ENCODE measurements at places on chromosomes 6 and 20.

GRCh38 chr20:24986436-24987015 lies 6.0 kb downstream of the APMAP start:
- DNase-seq: no peak

GRCh38 chr6:143264379-143264778 lies 186.1 kb downstream of the ADAT2 start:
- DNase-seq: no peak

DNA sequence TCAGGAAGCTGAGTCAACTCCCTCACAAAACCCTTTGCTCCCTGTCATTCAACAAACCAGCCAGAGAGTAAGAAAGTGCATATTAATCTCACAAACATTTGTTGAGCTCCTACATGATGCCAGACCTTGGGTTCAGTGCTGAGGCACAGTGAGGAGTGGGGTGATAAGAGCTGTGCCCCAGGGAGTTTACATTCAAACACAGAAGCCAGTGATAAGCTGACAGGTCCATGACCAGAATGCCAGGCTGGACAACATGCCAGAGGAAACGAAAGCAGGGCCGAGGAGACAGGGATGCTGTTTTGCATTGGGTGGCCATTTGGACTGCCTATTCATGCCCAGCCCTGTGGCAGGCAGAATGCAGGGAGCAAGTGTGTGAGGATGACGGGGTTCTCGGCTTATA lies 76.7 kb downstream of the LRFN2 start:
- no peak for DNase-seq

- no peak for DNase-seq
These were observed 17.2 kb downstream of the MAP1LC3A start for GRCh38 chr20:34575756-34576155.

DNA sequence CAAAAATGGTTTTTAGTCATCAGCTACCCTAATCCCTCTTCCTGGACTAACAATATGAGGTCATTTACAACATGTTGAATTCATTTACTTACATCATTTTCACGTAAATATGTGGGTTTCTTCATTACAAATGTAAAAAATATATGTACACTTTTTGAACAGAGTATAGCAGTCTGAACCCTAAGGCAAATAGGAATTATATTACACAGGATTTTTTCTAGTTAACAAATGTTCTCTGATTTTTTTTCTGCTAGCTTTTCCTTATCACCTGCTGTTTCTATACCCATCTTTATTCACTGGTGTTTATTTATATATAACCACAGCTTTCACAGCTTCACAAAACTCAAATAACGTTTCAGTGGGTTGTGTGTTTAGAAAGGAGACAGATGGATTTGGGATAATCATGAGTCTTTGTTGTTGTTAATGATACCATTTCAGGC lies 21.0 kb upstream of the CD2AP start:
- DNase-seq: no peak

DNA sequence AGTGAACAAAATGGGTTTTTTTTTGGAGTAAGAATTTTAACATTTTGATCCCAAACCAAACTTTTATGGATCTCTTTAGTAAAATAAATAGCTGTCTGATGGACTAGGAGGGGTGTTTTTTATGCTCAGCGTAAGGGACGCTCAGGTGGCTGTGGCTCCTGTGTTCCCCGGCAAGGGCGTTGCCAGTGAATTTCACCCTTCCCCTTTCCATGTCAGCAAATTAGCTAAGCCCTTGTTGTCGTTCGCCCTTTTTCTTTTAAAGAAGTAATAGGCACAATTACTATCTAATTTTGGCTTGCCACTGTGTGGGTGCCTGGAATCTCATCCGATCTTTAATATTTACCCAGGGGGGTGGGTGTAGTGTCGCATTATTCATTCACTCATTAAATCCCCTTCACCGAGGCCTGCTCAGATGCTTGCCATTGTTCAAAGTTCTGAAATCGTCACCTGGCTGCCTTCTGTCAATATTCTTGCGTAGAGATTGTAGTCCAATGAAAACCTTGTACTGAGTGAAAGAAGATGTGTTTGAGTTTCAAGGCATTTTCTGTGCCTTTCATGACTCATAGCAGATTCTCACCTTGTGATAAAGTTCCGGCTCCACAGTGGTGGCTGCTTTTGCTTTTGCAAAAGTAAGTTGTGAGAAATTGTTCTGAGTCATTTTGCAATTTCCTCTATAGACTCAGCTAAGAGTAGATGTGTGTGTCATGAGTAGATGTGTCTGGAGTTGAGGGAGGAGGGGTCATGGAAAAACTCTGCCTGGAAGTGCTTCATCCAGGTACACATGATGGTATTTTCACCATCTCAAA lies 40.0 kb upstream of the CLDN20 start:
- peak; percentile 95 for DNase-seq

GRCh38 chr6:148342350-148343046 lies at the start of gene SASH1:
TSS of gene SASH1 (plus strand) at chr6:148342838. CDS start at chr6:148343068, 230 bp downstream.
- peak; percentile 77 for DNase-seq

- DNase-seq: peak; percentile 65
These were observed 40.8 kb downstream of the ZFAND3 start for GRCh38 chr6:37860226-37860839.

DNA sequence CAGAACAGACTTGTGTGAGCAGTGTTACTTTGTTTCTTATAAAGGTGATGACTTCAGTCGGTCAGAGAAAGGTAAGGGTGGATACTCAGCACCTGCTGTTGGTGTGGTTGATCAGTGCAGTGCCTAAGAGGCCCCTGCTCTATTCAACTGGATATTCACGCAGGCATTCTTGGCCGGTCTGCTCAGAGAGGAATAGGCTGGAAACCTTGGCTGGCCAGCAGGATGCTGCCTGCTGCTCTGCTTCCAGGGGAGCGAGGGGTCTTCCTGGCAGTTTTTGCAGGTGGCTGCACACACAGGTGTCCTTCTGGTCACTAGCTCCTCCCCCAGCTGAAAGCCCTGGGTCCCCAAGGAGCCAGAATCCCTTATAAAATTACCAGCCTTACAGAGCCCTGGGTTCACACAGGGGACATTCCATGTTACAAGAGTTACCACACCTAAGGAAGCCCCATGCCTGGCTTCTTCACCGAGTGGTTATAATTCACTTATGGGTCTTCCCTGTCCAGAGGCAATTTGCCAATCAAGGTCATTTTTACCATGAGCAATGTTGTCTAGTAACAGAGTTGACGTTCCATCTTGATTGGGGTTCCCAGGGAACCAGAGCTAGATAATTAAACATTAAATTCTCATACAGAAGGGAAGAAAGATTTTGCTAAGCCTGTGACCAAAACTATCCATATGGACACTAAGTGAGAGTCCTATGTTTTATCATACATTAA lies 16.4 kb downstream of the SYNJ2 start:
- DNase-seq: no peak

DNA sequence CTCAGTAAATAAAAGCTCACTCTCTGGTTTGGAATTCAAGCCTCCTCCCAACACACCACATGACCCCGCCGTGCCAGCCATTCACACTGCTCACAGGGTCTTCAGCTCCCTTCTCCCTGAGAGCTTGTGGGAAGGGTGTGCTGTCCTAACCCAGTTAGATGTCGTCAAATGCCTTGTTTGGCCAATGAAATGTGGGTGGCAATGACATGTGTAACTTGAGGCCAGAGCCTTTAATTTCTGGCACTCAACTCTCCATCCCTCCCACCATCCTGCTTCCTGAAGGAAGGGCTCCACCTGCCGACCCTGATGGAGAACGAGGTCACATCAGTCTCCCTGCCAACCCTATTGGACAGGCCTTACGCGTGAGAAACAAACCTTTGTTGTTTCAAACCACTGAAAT lies 224.5 kb upstream of the AGPAT4 start:
- peak; percentile 61 for DNase-seq

DNA sequence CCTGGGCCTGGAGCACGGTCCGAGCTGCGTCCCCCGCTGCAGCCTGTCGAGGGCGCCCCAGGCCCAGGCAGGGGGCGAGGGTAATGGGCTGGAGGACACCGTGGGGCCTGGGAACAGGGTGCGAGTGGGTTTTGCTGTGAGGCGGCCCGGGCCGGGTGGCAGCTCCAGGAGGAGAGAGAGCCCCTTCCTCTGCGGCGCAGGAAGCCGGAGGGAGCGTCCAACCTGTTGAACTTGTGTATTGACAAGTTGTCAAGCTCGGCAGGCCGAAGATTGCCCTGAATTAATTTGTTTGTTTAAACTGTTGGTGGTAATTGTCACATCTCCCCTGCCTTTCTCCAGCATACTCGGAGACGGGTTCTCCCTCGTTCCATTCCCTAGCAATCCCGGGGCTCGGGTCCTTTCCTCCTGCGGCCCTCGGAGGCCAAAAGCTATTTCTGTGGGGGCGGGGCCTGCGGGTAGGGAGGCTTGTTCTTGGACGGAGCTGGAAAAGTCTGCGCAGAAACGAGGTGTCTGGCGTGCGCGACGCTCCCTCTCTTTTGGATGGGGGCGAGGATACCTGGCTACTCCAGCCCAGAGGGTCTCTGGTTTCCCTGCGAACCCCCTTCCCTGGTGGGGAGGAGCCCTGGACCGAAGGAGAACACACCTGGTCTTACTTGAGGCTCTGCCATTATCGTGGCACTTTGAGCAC lies 9.9 kb downstream of the NR2E1 start:
- no peak for DNase-seq

DNA sequence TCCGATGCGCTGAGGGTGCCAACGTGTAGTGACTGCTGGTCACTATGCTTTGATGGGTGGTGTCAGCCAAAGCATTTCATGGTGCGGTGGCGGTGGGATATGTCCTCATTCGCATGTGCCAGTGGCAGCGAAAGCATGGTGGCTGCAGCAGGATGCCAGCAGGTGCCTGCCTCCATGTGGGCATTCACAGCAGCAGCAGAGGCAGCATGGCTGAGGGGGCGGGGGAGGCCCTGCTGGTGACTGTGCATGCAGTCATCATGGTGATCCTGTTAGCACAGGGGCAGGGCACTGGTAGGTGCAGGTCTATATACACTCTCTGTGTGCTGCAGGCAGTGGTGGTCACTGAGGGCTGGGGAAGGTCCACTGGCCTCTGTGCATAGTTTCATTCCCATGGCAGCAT lies 22.0 kb downstream of the FIG4 start:
- DNase-seq: no peak

- no peak for DNase-seq
These were observed 15.5 kb downstream of the ITPR3 start for GRCh38 chr6:33636655-33637054.

- no peak for DNase-seq
These were observed 51.8 kb upstream of the GPR31 start for GRCh38 chr6:167209577-167209975.

DNA sequence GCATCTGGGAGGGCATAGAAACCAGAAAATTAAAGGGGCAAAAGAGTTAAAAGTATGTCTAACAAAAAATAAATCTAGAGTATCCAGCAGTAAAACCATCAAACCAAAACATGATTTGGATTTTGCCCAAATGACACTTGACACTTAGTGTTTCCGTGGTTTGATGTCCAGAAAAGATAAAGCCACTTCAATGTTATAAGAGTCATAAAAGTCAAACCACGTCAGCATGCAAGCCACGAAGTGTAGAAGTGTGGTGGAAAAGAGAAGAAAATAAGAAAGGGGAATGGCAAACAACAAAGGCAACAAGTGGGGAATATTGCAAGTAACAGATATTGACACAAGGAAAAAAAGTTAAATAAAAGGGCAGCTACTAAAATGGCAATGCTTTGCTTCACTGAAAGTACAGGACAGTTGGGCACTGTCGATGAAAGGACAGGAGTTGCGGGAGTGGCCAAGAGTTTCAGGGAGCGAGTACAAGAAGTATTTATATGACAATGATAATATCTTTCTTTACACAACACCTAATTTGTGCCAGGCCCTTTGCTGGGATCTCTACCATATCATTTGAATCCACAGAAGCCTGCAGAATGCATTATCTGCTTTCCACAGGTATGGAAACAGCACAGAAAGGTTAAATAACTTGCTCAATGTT lies 6.3 kb upstream of the HDDC2 start:
- DNase-seq: no peak

DNA sequence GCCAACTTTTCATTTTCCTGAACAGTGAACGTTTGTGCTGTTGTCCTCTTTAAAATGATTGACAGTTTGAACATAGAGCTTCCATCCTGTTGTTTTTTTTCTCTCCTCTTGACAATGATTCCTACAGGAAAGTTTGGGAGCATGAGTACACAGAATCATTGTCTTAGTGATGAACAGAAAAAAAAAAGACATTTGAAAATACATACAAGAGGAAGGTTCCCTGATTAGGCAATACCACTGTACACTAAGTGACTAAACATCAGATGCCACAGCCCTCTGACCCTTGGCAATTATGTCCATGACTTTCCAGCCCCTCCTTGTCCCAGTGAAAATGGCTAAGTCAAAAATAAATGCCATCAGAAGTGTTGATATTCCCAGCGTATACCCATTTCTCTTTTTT lies 71.5 kb downstream of the RTN4IP1 start:
- DNase-seq: no peak

- no peak for DNase-seq
These were observed 55.4 kb downstream of the ANKRD60 start for GRCh38 chr20:58173091-58173490.

GRCh38 chr6:3356824-3357420 lies 98.2 kb downstream of the PSMG4 start:
- DNase-seq: no peak

DNA sequence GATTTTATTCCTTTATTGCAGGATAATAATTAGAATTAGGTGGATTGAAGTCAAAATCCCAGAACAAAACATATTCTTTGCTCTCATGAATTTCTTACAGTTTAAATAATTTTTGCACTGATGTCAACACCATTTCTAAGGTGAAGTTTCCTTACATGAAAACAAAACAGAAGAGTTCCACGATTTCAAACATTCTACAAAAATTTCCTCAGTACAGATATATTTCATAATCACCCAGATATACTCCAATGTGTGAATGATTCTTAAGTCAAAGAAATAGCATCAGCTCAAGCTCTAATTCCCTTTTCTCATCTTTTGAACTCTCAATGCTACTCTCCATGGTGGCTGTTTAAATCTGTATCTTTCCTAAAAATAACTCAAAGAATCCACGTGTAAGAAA lies 39.5 kb upstream of the THBS2 start:
- no peak for DNase-seq

DNA sequence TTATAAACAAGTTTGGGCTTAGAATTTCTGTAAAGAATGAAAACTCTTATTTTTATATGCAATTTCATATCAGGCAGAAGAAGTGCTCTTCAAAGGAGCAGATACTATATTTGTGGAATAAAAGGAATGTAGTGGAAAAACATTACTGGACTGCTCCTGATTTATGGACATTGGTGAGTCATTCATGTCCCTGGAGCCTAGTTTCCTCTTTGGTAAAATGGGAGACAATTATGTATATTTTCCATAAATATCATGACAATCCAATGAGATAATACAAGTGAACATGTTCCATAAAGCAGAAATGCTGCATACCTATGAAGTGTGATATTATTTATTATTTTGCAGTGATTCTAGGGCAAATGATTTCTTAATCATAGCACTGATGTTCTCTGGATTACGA lies 445.8 kb upstream of the CITED2 start:
- peak; percentile 81 for DNase-seq

GRCh38 chr6:164906766-164907165 lies 402.6 kb downstream of the C6orf118 start:
- DNase-seq: no peak

- no peak for DNase-seq
These were observed 20.4 kb upstream of the NOTCH4 start for GRCh38 chr6:32244270-32244669.
